ENCODE measurements at places on chromosomes 4 and X.
A peak's percentile ranks its signal among the peaks of the same experiment; 100 is the strongest.

DNA sequence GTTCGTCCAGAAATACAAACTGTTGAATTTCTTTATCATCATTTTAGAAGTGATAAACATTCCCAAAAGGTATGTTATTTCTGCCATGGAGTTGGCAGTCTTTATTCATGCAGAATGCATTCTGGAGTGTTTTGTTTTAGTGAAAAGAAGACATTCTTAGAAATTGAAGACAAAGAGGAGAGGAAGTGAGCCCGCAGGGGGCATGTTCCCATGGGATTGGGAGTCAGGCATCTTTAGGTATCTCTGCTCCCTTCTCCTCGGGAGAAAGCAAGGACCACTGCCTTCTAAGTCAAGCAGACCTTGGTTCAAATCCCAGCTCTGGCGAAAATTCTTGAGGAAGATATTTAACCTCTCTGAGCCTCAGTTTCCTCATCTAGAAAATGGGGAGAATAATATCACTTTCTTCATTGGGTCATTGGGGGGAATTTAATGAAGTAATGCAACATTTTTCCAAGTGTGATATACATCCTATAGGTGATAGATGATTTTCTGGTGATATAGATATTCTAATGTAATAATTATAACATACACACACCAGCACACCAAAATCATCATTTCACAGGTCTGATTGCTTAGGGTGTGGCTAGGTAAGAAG lies 26.5 kb upstream of the CHRNA9 start:
- no peak for DNase-seq

DNA sequence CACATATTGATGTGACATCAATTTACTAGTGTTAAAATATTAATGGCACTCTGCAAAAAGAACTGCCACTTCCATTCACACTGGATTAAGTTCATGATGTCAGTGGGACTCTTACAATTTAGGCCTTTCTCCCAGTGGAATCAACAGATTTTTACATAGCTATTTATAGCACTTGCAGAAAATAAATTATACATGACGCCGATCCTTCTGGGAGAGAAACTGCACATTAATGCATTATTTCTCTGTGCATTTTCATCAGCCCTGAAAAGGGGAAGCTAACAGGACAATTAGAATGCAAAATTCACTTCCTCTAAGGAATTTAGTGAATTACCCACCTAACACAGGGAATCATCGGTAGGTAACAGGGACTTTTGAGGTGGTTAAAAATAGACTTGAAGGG lies 15.7 kb downstream of the LGI2 start:
- no peak for DNase-seq

- DNase-seq, result no peak
These were observed 16.6 kb upstream of the ZNF718 start for GRCh38 chr4:107444-108429.

- peak; percentile 32 for DNase-seq
These were observed 872 bp upstream of the S100P start for GRCh38 chr4:6692806-6693205.

DNA sequence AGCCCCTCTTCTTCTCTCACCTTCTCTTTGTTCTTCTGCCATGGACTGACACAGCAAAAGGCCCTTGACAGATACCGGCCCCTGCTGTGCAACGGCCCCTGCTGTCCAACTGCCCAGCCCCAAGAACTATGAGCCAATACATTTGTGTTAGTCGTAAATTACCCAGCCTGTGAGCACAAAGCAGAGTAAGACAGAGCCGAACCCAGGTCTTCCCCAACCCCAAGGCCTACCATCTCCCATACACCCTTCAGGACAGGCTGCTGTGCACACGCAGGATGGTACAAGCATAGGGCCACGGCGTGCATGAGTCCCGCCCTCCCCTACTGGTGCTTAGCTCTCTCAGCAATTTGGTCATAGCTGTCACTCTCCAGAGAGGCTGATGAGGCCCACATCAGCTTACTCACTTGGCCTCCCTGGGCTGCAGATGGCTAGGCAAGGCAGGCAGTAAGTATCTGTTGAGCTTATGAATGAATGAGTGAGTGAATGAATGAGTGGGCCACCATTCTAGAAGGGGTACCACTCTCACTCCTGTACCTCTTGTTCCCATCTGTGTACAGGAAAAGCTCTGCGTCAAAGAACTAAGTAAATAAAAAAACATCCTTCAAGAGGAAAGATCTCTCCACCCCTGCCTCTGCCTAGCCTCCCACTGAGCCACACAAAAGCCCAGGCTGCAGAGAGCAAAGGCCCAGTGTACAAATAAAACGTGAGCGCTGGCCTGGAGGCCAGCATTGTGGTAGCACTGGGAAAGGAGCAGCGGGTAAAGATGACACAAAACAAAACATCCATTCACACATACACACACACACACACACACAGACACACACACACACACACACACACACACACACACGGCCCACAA lies 13.9 kb downstream of the WDR1 start:
- DNase-seq, result no peak

DNA sequence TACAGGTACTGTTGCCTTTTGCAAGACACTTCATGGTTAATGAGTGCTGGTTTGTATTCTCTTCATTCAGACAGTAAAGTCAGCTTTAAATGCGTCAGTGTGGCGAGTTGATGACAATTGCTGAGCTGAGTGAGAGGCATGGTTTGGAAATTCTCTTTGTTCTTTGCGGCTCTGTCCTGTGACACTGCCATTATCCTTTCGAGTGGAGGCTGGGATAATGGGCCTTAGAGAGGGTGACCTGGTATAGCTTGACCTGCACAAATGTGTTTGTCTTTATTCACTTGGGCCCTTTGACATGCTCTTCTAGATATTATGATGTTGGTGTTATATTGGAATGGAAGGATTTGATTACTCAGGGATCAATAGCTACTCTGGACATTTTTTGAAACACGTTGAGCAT lies 208.5 kb upstream of the FAT1 start:
- no peak for DNase-seq

- no peak for DNase-seq
These were observed 28.7 kb upstream of the CASK start for GRCh38 chrX:41952102-41952501.

DNA sequence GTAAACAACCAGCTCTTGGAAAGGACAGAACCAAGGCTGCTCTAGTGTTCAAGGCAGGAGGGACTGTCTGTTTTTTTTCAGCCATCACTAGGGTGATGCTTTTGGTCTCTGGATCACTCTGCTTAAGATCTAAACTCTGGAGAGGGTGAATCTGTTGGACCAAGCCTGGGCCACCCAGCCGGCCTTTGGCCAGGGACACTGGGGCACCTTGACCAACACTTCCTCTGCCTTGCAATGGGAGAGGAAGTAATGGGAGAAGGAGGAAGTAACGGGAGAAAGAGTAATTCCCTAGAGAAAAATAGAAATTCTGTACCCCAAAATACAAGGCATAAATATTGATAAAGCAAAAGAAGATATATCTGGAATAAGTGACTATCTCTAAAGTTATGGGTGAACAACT lies 12.9 kb downstream of the CHRNA9 start:
- no peak for DNase-seq

- DNase-seq, result no peak
These were observed 589.9 kb upstream of the GALNT7 start for GRCh38 chr4:172578712-172579111.

GRCh38 chr4:71231129-71232055 lies 107.4 kb upstream of the SLC4A4 start:
- peak; percentile 75 for DNase-seq

GRCh38 chr4:7434766-7435150 lies at the start of gene PSAPL1:
Gene PSAPL1 (minus strand): TSS chr4:7434930. CDS start chr4:7434879, 51 bp downstream.
- peak; percentile 91 for DNase-seq

- DNase-seq, result no peak
These were observed 160.7 kb downstream of the MOSPD2 start for GRCh38 chrX:15033917-15034316.

GRCh38 chrX:93319609-93320008 lies 353.8 kb downstream of the NAP1L3 start:
- DNase-seq, result no peak

DNA sequence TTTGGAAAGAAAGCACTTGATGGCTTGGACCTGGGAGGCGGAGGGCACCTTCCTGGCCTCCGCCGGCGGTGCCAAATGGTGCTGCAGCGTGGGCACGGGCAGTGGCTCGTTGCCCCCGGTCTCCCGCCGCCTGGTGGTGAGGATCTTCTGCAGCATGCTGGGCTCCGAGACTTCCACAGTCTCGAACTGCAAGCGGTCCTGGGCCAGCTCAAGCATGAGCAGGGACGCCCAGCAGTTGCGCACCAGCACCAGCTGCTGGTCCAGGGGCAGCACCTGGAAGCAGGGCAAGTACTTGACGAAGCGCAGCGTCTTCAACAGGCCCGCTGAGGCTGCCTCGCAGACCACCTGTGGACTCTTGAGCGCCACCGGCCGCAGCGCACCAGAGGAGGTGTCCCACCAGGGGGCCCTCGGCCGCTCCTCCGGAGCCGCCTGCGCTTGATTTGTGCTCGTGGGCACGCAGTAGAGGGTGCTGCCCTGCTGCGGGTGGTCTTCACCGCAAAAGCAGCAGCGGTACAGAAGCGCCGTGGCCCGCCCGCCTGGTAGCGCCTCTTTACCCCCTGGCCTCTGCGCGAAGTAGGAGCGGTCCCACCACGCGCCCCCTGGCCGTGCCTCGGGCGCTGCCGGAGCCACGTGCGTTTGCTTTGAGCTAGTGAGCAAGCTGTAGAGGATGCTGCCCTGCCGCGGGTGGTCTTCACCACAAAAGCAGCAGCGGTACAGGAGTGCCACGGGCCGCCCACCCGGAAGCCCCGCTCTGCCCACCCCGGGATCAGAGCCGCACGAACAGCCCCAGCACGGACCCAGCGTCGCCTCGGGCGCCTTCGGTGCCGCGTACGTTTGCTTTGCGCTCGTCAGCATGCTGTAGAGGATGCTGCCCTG lies 689 bp downstream of the NR0B1 start:
- peak; percentile 24 for DNase-seq

- DNase-seq, result no peak
These were observed 113.9 kb downstream of the RTL3 start for GRCh38 chrX:78545233-78545632.

DNA sequence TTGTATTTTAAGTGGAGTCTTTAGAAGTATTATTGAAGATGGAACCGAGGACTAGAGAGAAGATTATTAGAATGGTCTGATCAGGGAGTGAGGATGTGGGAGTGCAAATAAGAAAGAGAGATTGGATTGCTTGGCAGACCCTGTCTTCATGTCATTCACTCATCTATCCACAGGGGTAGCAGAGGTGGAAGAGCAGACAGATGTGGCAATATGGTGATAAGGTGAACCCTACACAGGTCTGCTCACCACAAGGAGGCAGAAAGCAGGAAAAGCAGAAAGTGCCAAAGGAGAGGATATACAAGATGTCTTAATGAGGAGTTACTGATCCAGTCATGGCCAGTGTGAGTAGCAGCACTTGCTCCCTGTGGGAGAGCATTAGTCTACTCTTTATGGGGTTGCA lies 129.4 kb downstream of the MAGEE2 start:
- DNase-seq, result no peak

GRCh38 chr4:134070174-134070573 lies 131.4 kb downstream of the PABPC4L start:
- DNase-seq, result no peak

GRCh38 chr4:37737466-37737865 lies 51.3 kb upstream of the RELL1 start:
- no peak for DNase-seq

DNA sequence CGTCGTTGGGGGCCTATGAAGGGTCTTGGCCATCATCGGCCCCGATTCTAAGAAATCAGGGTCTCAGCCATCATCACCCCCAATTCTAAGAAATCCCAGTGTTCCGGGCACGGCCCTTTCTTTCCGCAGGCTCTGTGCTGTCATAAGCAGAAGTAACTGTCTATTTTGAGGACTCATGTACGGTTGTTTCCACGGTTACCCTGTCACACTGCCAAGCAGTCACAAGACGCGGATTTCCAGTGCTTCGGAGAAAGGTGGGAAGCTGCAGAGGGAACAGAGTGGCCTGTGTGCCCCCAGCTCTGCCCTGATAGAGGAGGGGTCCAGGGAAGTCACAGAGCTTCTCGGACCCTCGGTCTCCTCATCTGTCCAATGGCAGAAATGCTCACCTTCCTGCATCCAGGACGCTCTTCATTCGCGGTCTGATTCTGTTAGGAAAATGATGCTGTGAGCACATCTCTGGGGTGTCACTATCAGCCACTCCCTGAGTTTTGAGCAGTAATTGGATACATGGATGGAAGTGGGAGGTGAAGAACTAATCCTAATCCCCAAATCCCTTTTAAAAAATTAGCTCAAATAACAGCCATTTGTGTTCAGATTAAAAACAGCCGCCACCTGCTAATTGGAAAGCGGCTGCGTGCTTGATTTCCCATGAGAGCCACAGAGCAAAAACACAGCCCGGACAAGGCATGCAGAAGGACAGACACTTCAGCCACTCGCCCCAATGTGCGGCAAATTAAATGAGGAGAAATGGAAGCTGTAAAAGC lies 73.1 kb downstream of the WFS1 start:
- no peak for DNase-seq

GRCh38 chr4:7261087-7261486 lies 68.7 kb downstream of the SORCS2 start:
- peak; percentile 52 for DNase-seq

DNA sequence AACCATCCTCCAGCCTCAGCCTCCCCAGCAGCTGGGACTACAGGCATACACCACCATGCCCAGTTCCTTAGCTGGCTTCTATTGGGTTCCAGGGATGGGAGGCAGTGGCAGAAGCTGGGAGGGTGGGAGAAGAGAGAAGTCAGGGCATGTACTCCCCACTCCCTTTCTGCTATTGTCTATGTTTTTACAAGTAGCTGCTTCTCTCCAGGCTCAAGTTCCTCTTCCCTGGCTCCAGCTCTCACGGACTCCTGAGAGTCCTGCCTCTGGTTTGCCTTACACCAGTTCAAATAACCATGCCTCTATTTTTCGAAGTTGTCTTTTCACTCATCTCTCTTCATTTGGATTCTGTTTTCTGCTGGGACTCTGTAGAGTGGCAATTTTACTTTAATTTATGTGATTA lies 2.9 kb downstream of the TBC1D9 start:
- DNase-seq, result no peak

DNA sequence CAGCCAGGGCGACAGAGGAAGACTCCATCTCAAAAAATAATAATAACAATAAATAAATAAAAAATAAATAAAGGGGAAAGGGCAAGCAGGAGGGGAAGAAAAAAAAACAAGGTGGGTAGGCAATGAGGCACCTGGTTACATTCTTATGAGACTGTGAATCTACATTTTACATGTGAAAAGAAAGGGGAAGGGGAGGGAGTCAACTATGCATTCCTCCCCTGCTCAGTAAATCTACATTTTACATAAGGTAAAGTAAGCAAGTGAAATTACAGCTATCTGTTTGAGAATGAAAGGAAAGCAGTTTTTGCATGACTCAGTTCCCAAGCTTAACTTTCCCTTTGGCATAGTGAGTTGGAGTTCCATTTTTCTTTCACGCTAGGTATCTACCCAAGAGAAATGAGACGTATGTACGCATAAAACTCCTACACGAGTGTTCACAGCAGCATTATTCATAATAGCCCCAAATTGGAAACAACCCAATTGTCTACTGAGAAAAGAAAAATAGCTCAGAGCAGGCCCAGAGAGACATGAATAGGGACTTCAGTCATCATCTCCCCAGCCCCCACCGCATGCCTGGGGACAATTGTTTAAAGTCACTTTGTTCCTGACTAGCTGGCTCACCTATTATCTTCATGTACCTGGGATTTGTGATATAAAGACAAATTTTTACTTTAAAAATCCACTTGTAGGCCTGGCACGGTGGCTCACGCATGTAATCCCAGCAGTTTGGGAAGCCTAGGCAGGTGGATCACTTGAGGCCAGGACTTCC lies 52.4 kb downstream of the DDX3X start:
- no peak for DNase-seq

- peak; percentile 45 for DNase-seq
These were observed 15.3 kb downstream of the SEPSECS start for GRCh38 chr4:25144870-25145481.
